Upper lobe of left lung (tissue), 6 donors: ENCODE measurements at places on chromosomes 12 and 14. TPM values are rescaled to one million over a fixed set of nuclear protein-coding genes. Genes with fewer than 3 reads are reported as not detected.

Gene PLEKHD1
- 1.4 TPM for total RNA-seq

Gene COCH
- total RNA-seq, result 0.86 TPM

Gene PTCSC3
- 3.9 TPM for total RNA-seq

Gene AICDA
- 1.3 TPM for total RNA-seq

Gene KRT77
- not detected for total RNA-seq

Gene VASH1
- total RNA-seq, result 42.3 TPM

Gene CIROP
- not detected for total RNA-seq

Gene CLMN
- 22.1 TPM for total RNA-seq

Gene MFAP5
- 102 TPM for total RNA-seq

Gene SLCO1B3
- not detected for total RNA-seq

DNA sequence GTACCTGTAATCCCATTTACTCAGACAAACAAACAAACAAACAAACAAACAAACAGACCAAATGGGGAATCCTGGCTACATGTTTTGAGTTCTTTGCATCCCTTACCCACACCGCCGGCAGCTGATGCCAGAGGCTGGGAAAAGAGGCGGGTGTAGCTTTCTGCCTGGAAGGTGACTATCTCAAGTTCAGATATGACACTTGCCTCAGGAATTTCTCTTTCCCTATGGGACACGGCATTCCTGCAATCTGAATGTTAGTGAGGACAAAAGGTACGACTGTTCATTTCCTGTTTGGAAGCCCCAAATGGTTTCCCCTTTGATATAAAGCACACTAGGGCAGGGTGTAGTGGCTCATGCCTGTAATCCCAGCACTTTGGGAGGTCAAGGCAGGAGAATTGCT is 2.9 kb downstream of the MYL2 start:
- H3K27me3 ChIP-seq, result no peaks in the 10 kb centered on the region
- H3K4me3 ChIP-seq, result no peak overlapping the region
- H3K27ac ChIP-seq, result no peak overlapping the region
- no peaks in the 10 kb centered on the region for H3K36me3 ChIP-seq

DNA sequence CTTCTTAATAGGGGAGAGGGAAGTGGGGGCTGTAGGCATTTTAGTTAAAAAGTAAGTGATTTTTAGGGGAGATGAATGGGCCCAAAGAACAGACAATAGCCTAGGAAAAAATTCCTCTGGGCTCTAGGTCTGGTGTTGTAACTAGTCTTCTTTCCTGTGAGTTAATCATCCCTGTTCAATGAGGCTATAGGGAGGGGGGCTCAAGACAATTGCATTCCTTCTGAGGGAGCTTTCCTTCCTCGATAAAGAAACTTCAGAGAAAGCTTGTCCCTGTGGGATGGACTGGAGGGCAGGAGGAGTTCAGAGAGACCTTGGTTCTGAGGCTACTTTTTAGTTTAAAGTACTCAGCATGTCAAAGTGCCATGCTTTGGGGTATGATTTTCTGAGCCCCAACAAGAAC is 127.2 kb downstream of the BBS10 start:
- no peaks in the 10 kb centered on the region for H3K36me3 ChIP-seq
- H3K27ac ChIP-seq, result no peak overlapping the region
- no peaks in the 10 kb centered on the region for H3K27me3 ChIP-seq

DNA sequence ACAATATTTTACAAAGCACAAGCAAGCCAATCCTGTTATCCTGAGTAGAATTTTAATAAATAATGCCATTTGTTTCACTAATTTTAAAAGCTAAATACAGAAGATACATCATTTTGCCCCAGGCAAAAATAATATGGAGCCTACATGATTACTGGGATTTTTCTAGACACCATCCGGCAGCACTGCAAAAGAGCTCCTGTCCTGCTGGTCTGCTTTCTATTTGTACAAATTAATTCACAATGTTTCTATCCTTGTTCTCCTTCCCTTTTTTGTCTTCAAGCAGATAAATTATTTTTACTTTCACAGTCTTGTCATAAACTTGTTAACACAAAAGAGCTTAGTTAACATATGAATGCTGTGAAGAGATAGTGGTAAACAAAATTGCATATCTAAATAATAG is 4.6 kb downstream of the SIX1 start:
- no peak overlapping the region for H3K4me3 ChIP-seq
- H3K27me3 ChIP-seq, result peaks cover 6% of the 10 kb centered on the region
- no peak overlapping the region for H3K27ac ChIP-seq
- peaks cover 46% of the 10 kb centered on the region for H3K4me1 ChIP-seq
- no peak for DNase-seq

DNA sequence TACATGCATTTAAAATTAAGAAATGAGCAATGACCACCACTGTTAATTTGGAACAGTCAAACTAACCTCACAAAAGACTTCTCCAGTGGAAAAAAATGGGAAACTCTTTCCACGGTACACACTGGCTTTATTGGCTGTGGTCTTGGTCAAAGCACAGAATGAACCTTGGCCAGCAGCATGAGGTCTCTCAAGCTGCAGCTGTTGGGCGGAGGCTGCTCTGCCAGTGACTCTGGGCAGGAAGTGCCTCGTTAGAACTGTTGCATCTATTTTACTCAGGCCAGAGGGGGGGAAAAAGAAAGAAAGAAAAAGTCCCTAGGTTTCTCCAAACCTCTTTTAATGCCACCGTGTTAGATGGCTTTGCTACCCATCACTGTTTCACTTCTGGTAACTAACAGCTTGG is 279.8 kb upstream of the DIO2 start:
- DNase-seq, result no peak
- no peaks in the 10 kb centered on the region for H3K27me3 ChIP-seq

DNA sequence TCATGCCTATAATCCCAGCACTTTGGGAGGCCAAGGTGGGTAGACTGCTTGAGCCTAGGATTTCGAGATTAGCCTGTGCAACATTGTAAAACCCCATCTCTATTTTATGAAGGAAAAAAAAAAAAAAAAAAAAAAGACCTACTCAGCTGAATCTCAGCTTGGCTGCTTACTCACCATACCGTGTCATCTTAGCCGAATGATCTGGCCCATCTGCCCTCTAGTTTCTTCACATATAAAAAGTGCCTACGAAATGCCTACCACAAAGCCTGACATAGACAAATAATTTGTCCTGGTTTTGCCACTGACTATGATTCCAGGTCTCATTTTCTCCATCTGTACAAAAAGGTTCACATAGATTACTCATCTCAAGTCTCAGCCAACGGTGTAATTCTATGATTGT is 10.1 kb downstream of the DIABLO start:
- H3K36me3 ChIP-seq, result peaks cover 95% of the 10 kb centered on the region
- H3K27me3 ChIP-seq, result no peaks in the 10 kb centered on the region
- no peaks in the 10 kb centered on the region for H3K4me1 ChIP-seq
- no peak overlapping the region for H3K4me3 ChIP-seq

DNA sequence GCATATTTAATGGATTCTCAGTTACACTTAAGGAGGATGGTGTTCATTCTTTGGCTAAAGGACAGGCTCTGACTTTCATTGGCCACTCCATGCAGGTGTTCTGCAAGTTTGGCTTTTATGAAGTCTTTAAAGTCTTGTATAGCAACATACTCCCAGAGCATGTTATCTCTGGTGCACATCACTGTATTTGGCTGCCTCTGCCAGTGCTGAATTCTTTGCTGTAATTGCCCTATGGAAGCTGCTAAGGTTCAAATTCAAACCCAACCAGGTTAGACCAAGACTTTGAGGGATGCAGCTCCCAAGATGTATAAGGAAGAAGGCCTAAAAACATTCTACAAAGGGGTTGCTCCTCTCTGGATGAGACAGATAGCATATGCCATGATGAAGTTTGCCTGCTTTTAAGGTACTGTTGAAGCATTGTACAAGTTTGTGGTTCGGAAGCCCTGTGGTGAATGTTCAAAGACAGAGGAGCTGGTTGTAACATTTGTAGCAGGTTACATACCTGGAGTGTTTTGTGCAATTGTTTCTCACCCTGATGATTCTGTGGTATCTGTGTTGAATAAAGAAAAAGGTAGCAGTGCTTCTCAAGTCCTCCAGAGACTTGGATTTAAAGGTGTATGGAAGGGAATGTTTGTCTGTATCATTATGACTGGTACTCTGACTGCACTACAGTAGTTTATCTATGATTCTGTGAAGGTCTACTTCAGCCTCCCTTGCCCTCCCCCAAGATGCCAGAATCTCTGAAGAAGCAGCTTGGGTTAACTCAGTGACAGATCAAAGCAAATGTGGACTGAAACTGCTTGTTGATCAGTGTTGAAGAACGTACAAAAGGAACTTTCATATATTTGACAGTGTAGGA is 19.4 kb downstream of the TMEM116 start:
- H3K4me3 ChIP-seq, result no peak overlapping the region
- DNase-seq, result no peak
- no peak overlapping the region for H3K27ac ChIP-seq
- peaks cover 7% of the 10 kb centered on the region for H3K4me1 ChIP-seq
- peaks cover 5% of the 10 kb centered on the region for H3K36me3 ChIP-seq

DNA sequence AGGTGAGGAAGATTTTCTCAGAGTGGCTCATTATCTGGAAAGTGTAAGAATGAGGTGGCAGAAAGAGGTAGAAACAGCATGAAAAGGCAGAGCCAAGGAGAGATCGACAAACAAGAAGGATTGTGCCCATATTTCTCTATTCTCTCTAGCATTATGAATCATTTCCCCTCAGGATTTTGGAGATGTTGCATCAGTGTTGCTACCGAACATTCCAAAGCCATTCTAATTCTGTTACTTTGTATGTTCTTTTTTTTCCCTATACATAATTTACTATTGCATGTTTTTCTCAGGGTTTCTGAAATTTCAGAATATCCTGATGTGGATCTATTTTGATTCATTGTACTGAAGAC is 61.4 kb downstream of the KICS2 start:
- no peaks in the 10 kb centered on the region for H3K36me3 ChIP-seq
- H3K4me1 ChIP-seq, result no peaks in the 10 kb centered on the region
- DNase-seq, result no peak
- no peak overlapping the region for H3K4me3 ChIP-seq
- H3K27me3 ChIP-seq, result no peaks in the 10 kb centered on the region

- no peak overlapping the region for H3K4me3 ChIP-seq
- no peaks in the 10 kb centered on the region for H3K4me1 ChIP-seq
- no peak for DNase-seq
- H3K27me3 ChIP-seq, result no peaks in the 10 kb centered on the region
Observed at GRCh38 chr12:52390739-52391617, 5.5 kb upstream of the KRT84 start.

GRCh38 chr12:25581067-25581466 is 28.0 kb upstream of the LMNTD1 start:
- H3K4me3 ChIP-seq, result no peak overlapping the region
- no peaks in the 10 kb centered on the region for H3K27me3 ChIP-seq
- H3K36me3 ChIP-seq, result no peaks in the 10 kb centered on the region
- DNase-seq, result no peak
- no peaks in the 10 kb centered on the region for H3K4me1 ChIP-seq
- no peak overlapping the region for H3K27ac ChIP-seq

- H3K36me3 ChIP-seq, result peaks cover 24% of the 10 kb centered on the region
- H3K27me3 ChIP-seq, result no peaks in the 10 kb centered on the region
- H3K4me1 ChIP-seq, result no peaks in the 10 kb centered on the region
- no peak overlapping the region for H3K4me3 ChIP-seq
- no peak for DNase-seq
Observed at GRCh38 chr12:123681605-123682004, 10.7 kb downstream of the TCTN2 start.

- no peaks in the 10 kb centered on the region for H3K4me1 ChIP-seq
- H3K4me3 ChIP-seq, result no peak overlapping the region
- H3K27ac ChIP-seq, result no peak overlapping the region
- DNase-seq, result no peak
- no peaks in the 10 kb centered on the region for H3K36me3 ChIP-seq
- no peaks in the 10 kb centered on the region for H3K27me3 ChIP-seq
Observed at GRCh38 chr14:76259029-76259735, 107.5 kb downstream of the GPATCH2L start.

DNA sequence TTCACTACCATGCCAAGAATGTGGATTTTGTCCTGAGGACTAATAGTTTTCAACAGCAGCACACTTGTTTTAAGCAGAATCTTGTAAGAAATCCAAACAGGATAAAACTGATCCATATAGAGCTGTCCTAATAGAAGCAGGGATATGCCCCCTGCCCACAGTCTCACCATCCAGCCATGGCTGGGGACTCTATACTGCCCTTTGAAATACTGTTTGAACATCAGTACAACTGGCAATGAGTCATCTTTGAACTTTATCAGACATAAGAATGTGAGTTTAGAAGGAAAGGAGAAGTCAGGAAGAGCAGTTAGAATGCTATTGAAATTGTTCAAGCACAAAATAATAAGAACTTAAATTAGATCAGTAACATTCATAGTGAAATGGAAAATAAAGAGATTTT is 3.8 kb upstream of the C12orf42 start:
- no peak for DNase-seq
- H3K4me1 ChIP-seq, result peaks cover 8% of the 10 kb centered on the region
- no peaks in the 10 kb centered on the region for H3K36me3 ChIP-seq
- no peaks in the 10 kb centered on the region for H3K27me3 ChIP-seq
- no peak overlapping the region for H3K4me3 ChIP-seq

- no peaks in the 10 kb centered on the region for H3K27me3 ChIP-seq
- H3K4me1 ChIP-seq, result peaks cover 19% of the 10 kb centered on the region
- H3K27ac ChIP-seq, result peak overlapping the region; percentile 93
Observed at GRCh38 chr12:56315249-56315621, 553 bp downstream of the CNPY2 start.

DNA sequence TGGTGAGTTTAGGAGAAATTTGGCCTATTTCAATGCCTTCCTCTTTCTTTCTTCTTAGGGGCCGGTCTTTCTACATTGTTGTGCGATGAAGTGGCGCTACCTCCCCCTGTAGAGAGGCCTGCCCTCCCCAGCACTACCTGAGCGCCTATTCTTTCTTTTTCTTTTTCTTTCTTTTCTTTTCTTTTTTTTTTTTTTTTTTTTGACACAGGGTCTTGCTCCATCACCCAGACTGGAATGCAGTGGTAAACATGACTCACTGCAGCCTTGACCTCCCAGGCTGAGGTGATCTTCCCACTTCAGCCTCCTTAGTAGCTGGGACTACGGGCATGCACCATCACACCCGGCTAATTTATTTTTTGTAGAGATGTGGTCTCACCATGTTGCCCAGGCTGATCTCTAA is 136.1 kb upstream of the MAX start:
- no peaks in the 10 kb centered on the region for H3K36me3 ChIP-seq
- no peaks in the 10 kb centered on the region for H3K27me3 ChIP-seq
- H3K4me3 ChIP-seq, result no peak overlapping the region
- DNase-seq, result no peak

DNA sequence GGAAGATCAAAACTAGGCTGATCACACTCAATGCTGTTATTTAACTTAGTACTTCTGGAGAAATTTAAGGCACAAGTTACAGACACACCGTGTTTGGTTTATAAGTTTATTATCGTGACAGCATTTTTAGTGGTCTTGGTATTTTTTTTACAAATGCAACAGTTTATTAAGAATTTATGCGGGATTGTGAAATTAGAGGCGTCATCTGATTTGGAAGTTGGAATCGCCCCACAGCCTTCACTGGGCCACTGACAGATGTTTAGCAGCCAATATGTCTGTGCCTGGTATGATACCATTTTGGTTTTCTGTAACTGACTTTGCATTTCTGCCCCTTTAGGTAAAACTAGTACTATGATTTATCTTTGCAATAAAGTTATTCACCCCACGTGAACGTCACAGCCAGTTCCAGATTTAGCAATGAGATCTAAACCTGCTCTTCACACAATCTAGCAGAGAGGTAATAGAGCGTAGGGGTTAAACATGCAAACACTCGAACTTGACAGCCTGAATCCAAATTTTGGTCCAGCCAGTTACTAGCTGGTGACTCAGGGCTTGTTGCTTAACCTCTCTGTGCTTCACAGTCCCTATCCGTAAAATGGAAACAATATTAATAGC is 73.2 kb upstream of the SSTR1 start:
- H3K4me3 ChIP-seq, result no peak overlapping the region
- H3K4me1 ChIP-seq, result no peaks in the 10 kb centered on the region
- no peak overlapping the region for H3K27ac ChIP-seq
- no peak for DNase-seq

GRCh38 chr12:26058308-26058707 is 66.5 kb downstream of the BHLHE41 start:
- no peak for DNase-seq
- no peak overlapping the region for H3K4me3 ChIP-seq
- H3K4me1 ChIP-seq, result peaks cover 9% of the 10 kb centered on the region
- no peak overlapping the region for H3K27ac ChIP-seq
- H3K27me3 ChIP-seq, result no peaks in the 10 kb centered on the region
